ENCODE measurements at places on chromosomes 4 and X.
A peak's percentile ranks its signal among the peaks of the same experiment; 100 is the strongest.

DNA sequence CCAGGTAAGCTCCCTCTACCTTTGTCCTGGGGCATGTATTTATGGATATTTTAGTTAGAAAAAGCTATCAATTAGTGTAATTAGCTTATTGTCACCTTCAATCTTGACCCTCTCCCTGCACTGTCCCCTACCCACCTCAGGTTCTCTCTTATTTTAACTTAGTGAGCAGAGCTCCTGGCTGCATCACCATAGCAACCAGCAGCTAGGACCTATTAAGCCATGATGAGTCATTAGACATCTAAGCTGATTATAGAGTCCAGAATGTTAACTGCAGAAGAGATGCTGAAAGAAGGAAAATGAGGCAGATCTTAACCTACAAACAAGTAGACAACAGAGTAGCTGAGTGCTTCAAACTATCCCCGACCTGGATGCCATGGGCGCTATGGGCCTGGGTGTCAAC lies 36.6 kb downstream of the MAGEE2 start:
- DNase-seq: no peak

DNA sequence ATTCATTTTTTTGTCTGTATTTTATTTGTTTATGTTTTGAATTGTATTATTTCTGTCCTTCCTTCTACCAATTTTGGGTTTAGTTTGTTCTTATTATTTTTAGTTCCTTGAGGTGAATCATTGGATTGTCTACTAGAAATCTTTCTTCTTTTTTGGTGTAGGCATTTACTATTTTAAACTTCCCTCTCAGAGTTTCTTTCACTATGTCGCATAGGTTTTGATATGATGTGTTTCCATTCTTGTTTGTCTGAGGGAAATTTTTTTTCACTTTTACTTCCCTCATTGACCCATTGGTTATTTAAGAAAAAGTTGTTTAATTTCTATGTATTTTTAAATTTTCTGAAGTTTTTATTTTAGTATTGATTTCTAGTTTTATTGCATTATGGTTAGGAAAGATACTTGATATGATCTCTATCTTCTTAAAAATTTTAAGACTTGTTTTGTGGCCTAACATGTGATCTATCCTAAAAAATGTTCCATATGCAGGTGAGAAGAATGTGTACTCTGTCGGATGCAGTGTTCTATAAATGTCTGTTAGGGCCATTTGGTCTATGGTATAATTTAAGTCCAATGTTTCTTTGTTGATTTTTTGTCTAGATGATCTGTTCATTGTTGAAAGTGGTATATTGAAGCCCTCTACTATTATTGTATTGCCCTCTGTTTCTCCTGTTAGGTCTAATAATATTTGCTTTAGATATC lies 68.8 kb downstream of the IL15 start:
- no peak for DNase-seq

GRCh38 chrX:10628906-10629305 lies 8.5 kb upstream of the MID1 start:
- DNase-seq: no peak

DNA sequence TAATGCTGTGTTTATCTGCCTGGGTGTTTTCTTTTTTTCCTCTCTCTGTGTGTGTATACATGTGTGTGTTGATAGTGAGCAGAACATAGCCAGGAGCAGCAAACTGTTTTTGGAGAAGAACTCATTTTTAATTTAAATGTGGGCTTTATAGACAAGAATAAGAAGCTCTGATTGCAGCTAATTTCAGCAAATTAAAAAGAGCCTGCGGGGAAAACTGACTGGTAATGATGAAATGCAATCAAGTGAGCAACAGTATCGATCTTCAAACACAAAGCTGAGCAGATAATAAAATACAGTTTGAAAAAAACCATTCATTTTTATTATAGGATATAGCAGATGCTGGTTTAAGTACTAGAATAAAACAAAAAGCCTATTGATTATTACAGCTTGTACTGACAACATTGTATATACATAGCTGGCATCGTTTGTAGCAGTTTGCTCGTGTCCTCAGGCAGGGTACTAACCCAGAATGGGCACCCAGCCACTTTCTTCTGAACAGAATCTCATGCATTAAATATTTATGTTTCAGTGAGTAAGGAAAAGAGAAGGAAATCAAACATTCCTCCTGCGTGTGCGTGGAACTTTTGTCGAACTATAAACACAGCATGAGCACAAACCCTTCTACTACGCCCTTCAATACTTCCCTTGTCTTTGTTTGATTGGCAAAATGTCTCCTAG lies 73.5 kb upstream of the ZFP42 start:
- DNase-seq: no peak

DNA sequence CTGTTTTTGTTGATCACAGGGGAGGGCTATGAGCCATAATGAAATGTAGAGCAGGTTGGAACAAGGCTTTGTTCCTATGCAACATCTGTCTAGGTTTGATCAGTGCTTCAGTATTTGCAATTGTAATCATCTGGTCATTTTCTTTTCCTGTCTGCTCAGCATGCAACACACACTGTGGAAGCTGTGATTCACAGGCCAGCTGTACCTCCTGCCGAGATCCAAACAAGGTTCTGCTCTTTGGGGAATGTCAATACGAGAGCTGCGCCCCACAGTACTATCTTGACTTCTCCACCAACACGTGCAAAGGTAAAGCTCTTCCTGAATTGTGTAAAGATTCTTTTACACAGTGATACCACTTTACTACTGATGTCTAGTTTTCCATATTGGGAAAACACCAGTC lies 181.9 kb upstream of the ANXA3 start:
- DNase-seq: no peak

- no peak for DNase-seq
Observed at GRCh38 chr4:98689507-98690174, 31.2 kb upstream of the TSPAN5 start.

- DNase-seq: no peak
Observed at GRCh38 chrX:42567268-42567667, 210.7 kb downstream of the PPP1R2C start.

DNA sequence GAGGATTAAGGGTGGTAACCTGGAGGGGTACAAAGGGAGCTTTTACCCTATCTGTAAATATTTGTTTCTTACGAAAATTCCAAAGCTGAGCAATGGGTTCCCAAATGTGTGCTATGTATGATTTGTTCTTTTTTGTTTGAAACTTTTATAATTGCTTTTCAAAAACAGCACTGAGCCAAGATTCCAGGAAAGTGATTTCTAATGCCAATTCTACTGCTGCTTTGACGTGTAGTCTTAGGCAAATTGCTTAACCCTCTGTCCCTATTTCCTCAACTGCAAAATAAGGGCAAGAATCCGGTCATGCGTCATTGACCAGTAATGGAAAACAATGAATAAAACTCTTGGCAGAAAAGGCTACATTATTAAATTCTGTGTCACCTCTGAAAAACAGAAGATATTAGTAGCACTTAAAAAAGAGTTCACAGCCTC lies 454.7 kb downstream of the IL15 start:
- DNase-seq: no peak

- no peak for DNase-seq
Observed at GRCh38 chr4:151426513-151426912, 17.5 kb downstream of the FHIP1A start.

- no peak for DNase-seq
Observed at GRCh38 chr4:131426023-131426758, 1722.9 kb upstream of the PCDH10 start.

DNA sequence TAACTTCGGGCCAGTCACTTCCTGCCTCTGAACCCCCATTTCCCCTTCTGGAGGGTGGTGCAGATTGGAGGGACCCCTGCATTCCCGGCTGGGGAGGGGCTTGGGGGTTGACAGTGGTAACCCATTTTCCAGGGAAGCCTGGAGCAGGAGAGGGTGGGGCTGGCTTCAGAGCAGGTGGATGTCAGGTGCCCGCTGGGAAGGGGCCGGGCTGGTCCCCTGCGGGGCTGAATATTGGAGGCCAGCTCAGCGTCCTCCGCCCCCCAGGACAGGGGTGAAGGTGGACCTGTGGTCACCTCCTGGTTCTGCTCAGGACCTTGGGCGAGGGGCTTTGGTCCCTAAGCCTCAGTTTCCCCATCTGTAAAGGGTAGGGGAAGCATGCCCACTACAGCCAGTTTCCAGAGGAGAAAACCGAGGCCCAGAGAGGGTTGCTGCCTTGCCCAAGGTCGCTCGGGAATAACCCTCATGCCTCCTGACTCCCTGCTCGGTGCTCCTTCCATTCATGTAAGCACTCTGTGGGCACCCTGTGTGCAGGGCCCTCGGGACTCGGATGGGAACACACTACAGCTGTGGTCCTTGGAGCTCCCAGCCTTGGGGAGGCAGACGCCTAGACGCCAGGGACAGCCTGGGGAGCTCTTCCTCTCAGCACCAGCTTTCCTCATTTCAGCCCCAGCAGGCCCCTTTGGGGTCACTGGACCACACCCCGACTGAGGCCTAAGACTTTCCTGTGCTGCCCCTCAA lies 683 bp downstream of the MAN2B2 start:
- DNase-seq: no peak

DNA sequence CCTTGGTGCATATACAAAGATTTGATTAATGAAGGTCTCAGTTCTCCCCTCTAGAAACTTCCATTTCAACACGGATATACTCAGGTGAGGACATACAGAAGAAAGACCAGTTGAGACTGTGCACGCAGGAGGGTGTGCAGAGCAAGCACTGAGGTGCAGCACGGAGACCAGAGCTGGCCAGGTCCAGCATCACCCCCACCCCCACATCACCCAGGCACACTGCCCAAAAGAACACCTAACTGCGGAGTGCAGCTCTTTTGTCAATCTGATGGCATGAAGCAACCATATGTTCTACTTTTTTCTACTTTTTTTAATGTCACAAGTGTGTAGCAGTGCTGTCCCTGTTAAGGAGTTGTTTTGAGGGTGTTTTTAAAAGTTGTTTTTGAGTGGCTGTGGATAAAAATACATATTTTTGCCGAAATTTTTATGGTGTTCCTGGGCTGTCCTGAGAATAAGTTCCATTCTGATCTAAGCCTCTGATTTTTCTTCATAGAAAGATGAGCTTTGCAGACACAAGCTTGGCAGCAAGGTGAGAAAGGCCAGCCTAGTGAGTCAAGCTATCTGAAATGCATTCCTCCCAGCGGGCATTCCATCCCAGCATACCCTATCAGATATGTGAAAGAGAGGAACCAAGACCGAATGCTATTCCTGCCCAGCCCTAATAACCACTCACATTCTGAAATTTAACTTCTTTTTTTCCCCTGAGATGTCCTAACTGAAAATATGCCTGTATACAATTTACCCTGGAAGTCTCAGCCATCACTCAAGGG lies 173.7 kb downstream of the PTTG2 start:
- no peak for DNase-seq

GRCh38 chr4:187744911-187745310 lies 250.7 kb upstream of the ZFP42 start:
- DNase-seq: no peak

DNA sequence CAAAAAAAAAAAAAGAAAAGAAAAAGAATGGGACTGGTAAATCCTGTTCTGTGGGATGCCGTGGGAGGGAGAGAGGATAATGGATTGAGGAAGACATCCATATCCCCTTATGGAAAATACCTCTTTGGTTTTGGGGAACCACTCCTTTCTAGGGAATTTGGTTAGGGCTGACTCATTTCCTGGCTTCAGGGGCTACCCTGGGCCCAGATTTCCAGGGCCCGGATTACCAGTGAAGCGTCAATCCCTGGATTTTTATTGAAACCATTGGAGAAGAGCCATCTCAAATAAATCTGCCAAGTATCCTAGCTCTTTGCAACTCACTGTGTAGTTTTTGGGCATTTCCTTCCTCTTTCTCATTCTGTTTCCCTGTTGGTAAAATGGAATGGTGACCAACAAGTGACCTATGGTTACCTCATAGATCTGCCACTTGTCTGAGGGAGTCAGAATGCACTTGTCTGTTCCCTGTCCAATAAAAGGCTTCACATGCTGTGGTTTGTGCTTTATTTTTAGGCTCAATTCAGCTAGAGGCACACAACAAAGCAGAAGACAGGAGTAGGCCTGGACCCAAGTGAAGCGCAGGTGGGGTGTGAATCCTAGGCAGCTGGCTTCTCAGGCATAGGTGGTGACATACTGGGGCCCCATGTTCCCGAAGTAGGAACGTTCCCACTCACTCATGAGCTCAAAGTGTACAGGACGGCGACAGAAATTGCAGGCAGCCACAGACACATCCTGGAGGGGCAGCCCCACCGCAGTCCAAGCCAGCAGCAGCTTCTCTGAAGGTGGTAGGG lies 8.6 kb downstream of the APEX2 start:
- DNase-seq: peak; percentile 2

- no peak for DNase-seq
Observed at GRCh38 chr4:122517345-122517744, 60.8 kb upstream of the IL2 start.

DNA sequence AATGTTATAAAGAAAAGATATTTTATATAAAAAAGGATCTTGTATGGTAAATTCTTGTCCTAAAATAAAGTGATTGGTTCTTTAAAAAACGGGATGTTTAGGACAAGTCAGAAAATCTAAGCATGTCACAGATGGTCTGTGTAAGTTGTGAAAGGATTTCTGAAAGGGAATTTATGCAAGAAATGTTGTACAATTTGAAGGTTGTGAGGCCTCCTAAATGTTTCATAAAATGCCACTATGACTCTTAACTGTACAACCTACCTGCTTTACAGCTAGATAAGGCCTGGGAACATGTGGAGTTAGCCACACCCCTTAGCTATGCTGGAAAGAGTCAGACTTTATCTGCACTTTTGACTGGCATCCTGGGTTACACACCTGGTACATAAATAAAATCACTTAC lies 951.5 kb upstream of the POU3F4 start:
- DNase-seq: no peak

GRCh38 chrX:13837290-13837745 lies 20.4 kb upstream of the GPM6B start:
- DNase-seq: no peak

DNA sequence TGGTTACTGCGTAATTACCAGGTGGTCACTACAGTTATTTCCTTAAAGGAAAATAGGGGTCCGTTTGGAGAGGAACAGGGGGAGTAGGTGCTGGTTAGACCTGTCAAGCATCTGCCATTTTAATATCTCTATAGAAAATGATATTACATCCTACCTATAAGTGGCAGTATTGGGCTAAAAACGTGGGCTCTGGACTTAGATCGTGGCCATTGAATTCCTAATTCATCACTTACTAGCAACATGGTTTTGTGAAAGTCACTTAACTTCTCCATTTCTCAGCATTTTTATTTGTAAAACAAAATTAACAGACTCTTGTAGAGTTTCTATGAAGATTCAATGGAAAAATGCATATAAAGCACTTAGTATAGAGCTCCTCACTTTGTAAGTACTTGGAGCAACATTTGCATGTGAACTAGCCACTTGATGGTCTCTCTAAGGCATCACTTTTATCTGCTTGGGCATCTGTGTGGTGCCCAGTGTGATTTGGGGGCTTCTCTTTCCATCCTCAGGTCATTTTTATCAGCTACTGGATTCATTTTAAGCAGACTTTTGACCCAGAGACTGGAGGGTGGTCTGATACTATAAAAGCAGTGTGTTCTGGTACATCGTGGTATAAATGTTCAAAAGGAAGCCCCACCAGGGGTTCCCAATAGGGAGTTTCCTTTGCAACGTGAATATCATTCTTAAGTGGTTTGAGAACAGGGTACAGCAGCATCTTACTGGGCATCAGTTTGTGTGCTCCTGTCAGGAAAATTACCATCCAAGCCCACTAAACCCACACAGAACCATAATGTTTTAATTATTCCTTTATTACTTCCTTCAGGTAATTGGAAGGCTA lies 42.7 kb upstream of the RASSF6 start:
- DNase-seq: peak; percentile 3
